ENCODE measurements at places on chromosomes 11 and 22.
A peak's percentile ranks its signal among the peaks of the same experiment; 100 is the strongest.

DNA sequence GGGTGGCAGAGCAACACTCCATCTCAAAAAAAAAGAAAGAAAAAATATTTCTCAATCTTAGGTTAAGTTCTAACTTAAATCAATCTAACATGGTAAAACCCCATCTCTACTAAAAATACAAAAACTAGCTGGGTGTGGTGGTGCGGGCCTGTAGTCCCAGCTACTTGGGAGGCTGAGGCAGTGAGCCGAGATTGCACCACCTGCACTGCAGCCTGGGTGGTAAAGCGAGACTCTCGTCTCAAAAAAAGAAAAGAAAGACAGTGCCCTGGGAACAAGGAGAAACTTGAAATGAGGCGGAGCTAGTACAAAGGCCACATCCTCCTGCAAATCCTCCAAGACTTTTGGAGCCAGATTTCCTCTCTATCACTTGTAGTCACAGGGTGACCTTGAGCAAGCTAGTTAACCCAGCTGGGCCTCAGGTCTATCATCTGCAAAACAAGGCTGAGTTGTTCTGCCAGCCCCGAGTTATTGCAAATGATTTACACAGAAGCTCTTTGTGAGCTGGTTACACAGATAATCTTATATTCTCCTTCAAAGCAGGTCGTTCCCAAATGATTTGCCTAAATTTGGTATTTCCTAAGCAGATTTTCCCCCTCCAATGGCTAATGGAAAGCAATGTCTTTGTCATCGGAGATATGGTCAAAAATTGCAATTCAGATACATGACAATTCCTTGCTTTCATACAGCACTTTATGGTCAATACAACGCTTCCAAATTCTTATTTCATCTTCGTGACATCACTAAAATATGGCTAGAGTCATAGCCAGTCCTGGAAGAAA is 1.9 kb downstream of the ANKRD54 start:
- DNase-seq, result no peak

DNA sequence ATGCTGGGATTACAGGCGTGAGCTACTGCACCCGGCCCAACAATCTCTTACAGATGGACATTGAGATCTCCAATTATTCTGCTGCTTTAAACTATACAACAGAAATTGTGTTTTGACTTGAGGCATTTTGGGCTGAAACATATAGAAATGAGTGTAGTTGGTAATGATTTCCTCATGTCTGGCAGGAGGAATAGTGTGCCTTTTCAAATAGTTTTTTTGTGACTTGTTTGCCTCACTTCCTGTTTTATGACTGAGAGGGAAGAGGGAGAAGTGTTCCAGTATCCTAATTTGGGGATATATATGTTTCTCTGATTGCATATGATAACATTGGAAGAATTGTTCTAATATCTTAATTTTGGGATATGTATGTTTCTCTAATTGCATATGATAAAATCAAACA is 40.2 kb downstream of the EP300 start:
- no peak for DNase-seq

DNA sequence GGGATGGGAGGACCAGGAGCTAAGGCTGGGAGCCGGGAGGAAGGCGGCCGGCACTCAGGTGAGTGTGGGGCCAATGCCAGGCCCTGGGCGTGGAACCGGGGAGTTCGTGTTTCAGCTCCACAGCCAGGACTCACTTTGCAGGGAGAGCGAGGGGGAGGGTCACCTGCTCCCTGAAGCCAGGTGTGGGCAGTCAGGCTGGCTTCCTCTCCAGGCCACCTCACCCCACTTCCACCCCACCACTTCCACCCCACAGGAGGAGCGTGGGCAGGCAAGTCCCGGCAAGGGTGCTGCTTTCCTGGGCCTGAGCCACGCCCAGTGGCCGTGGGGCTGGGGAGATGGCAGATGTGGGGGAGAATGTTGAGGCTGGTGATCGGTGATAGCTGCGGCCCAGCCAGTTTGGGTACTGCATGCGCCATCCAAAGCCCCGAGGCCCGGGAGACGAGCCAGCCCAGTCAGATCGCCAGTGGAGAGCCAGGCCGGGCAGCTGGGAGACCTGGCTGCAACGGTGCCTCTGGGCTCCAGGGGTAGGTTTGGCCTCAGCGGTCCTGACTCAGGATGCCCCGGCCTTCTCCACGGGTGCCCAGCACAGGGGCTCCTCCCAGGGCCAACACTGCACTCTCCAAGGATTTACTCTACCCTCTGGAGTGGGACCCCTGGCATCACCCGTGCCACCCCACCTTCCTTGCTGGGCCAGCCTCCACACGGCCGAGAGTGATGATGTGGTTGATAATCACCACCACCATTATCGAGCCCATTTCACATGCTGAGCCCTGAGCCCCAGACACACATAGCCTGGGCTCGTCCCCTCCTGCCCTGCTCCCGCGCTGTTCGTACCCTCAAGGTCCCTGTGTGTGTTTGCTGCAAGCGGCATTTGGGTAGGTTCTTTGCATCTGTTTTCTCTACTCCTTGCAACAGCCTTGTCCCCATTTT is 93.8 kb downstream of the WNT7B start:
- DNase-seq, result no peak

DNA sequence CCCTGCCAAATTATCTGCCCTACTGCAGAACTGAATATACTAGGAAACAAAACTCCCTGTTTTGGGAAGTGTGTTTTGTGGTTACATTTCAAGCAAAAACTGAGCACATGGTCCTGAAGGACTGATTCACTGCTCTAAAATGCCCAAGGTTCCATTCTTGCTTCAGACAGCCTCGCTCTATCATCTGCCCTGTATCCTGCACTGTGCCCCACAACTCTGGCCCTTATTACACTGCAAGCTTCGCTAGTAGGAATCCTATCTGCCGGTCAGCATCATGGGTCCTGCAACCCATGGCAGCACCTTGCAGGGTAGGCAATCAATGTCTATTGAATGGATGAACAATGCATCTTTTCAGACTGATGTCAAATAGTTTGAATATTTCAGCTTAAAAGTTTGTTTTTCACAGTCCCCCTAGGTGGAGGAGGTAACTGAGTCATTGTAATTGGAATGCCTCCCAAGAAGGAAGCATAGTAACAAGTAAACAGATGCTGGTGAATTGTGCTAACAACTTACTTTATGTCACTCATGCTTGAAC is 21.3 kb downstream of the LAYN start:
- no peak for DNase-seq

DNA sequence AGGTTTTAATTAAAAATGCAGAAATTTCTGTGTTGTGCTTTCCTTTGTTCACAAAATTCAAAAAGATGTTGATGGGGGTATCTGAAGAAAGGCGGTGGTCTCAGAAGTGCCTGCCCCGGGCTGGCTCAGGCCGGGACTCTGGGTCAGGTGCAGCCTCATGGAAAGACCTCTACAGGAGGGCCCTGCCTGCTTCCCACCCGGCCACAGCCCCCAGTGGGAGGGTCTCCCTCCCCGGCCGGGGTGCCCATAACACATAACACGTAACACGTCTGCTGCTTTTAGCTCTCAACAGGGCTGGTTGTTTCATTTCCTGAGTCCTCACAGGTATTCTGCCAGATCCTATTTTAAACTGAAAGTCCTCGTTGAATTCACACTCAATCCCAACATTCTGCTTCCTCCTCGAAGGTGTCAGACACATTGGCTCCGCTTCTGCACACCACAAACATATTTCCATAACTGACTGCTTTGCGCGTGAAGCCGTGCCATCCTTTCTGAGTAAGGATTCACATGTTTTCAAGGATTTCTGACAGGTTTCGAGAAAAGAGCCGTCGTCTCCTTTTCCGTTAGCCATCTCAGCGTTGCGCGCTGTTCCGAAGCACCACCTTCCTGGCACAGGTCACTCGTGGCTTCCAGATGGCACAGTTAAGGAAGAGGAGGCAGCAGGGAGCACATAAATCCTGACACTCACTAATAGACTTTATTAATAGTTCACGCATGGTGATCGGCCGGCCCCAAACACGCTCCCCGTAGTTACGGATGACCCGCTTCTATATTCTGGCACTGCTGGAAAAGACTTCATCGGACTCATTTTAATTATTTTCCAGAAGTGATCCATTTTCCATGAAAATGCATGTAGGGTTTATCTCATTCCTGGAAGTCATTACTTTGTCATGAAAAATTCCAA is 569.3 kb downstream of the BRD1 start:
- DNase-seq, result no peak

DNA sequence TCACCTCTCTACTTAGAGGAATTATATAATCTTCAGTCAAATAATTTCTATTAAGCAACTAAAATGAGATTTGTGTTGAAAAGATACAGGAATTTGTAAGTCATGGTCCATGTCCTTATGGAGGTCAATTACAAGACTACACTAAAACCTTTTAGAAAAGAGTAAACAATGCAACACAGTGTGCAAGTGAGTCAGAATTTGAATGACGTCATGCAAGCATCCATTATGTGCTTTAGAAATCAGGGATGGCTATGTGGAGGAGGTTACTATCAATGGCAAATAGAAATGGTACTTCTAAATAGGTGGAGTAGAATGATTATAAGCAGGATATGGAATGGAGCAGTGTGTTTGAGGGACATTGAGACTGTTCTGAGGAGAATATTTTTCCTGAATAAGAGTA is 16.6 kb downstream of the OR10D3 start:
- DNase-seq, result no peak

DNA sequence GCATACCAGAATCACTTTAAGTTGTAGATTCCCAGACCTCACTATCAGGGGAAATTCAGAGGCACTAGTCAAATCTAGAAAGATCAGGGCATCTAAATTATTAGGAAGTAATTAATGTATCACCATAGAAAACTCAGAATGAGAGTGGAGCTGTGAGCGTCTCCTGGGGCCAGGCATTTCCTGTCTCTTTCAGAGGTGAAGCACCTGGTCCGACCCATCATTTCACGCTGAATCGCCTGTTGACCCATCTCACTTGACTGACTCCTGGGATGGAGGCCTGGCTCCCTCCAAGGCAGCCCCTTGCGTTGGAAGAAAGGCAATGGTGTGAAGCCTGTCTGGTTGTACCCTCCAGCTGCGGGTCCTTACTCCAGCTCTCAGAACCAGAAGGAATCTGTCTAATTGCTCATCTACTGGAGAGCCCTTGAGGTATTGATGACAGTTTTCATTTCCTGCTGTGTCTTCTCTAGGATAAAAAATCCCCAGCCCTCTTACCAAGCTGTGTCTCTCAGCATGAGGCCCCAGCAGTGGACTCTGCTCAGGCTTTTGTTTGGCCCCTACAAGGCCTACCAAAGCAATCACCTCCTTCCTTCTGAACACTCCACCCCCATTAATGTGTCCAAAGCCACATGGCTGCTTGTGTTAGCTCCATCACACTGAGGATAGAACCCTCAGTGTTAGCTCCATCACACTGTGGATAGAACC is 93.2 kb upstream of the SYT13 start:
- DNase-seq, result no peak

GRCh38 chr11:1023811-1024596 is 12.5 kb downstream of the MUC6 start:
- no peak for DNase-seq

DNA sequence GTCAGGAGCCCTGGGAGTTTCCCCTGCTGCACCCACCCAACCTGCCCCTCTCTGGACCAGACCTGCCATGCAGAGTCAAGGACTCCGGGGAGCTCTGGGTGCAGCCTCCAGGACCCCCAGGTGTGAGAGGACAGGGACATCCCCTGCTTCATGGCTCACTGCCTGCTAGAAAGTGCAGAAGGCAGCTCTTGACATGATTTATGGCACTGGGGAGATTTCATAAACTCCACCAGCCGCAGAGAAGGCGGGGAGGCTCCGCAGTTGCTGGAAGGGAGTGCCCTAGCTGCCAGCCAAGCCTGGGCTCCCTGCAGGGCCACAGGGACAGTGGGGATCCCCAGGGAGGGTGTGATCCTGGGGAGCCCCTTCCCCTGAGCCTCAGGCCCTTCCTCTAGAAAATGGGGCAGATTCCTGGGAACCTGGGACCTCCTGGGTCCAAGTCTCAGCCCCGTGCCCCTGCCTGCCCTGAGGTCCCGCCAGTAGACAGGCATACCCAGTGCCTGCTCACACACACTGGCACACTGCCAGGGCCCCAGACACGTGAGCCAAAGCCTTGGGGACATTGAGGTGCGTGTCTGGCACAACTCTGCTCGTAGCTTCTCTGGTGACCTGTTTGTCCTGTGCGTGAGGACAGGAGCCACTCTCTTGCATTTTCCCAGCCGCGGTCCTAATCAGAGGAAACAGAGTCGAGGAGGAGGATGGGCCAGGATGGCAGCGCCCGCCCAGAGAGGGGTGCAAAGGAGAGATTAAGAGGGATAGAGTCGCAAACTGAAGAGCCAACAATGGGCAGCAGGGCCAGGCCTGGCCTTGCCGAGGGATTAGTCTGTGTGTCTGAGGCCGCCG is 13.8 kb downstream of the CABP7 start:
- no peak for DNase-seq

- peak; percentile 89 for DNase-seq
Observed at GRCh38 chr11:9264316-9265210, 587 bp downstream of the DENND5A start.

All from KBM-7 (cell line).